ENCODE measurements at places on chromosomes 12 and 14. TPM values are rescaled to one million over a fixed set of nuclear protein-coding genes. Genes with fewer than 3 reads are reported as not detected.

The CACNB3 gene
- total RNA-seq: 39.7 TPM

The OR6C4 gene
- not detected for total RNA-seq

The KMT2D gene
- total RNA-seq: 36.7 TPM

The PRDM4 gene
- total RNA-seq: 20.7 TPM

The PIANP gene
- 1.2 TPM for total RNA-seq

The PTCSC3 gene
- not detected for total RNA-seq

The GLT8D2 gene
- total RNA-seq: 0.25 TPM

The C14orf180 gene
- total RNA-seq: not detected

The RNASE7 gene
- not detected for total RNA-seq

The CISTR gene
- not detected for total RNA-seq

The WNT1 gene
- total RNA-seq: not detected

The STYK1 gene
- total RNA-seq: 0.28 TPM

The C14orf39 gene
- total RNA-seq: not detected

The ACVR1B gene
- total RNA-seq: 16.7 TPM

The LTBP2 gene
- 11.0 TPM for total RNA-seq

The TIMM9 gene
- total RNA-seq: 67.4 TPM

The TSHR gene
- total RNA-seq: not detected

The KCNC2 gene
- not detected for total RNA-seq

The SOX5 gene
- not detected for total RNA-seq

The CMA1 gene
- not detected for total RNA-seq

The MYO1H gene
- total RNA-seq: not detected

The PPP1R3E gene
- 4.6 TPM for total RNA-seq

The CLEC1B gene
- total RNA-seq: not detected

The PMCH gene
- not detected for total RNA-seq

The KRT71 gene
- 0.05 TPM for total RNA-seq

The RFX4 gene
- total RNA-seq: not detected

The AJUBA gene
- total RNA-seq: 49.4 TPM

The DLK1 gene
- 0.38 TPM for total RNA-seq

The SLCO1A2 gene
- total RNA-seq: 0.32 TPM

The PRR4 gene
- total RNA-seq: 1.6 TPM

The DACT1 gene
- total RNA-seq: 0.50 TPM

The MAP1LC3B2 gene
- total RNA-seq: 1.2 TPM

The CIDEB gene
- total RNA-seq: 0.35 TPM

The SELPLG gene
- 0.83 TPM for total RNA-seq

The DEPDC4 gene
- 1.3 TPM for total RNA-seq

The CLEC7A gene
- not detected for total RNA-seq

The NINJ2 gene
- 0.72 TPM for total RNA-seq

The MYRFL gene
- not detected for total RNA-seq

The EIF2S3B gene
- total RNA-seq: 0.88 TPM

The OVCH1 gene
- total RNA-seq: not detected

The TC2N gene
- 0.54 TPM for total RNA-seq

The RTN1 gene
- 0.06 TPM for total RNA-seq

The SLC25A21 gene
- 0.35 TPM for total RNA-seq

The P2RX2 gene
- total RNA-seq: not detected

The KRT2 gene
- total RNA-seq: not detected

The GYS2 gene
- not detected for total RNA-seq

The HOXC9 gene
- total RNA-seq: 11.1 TPM

The ASPG gene
- 0.06 TPM for total RNA-seq

The GPR84 gene
- total RNA-seq: not detected

The CEBPE gene
- total RNA-seq: not detected

The WASHC3 gene
- 31.3 TPM for total RNA-seq

The PSMA3 gene
- total RNA-seq: 274 TPM

The PACS2 gene
- total RNA-seq: 24.2 TPM

The SLC5A8 gene
- total RNA-seq: not detected

The FAM90A1 gene
- total RNA-seq: 0.07 TPM

The POTEM gene
- not detected for total RNA-seq

The BIN2 gene
- 0.07 TPM for total RNA-seq

The SALL2 gene
- total RNA-seq: 0.96 TPM
